ENCODE measurements at places on chromosomes 7 and 10.

DNA sequence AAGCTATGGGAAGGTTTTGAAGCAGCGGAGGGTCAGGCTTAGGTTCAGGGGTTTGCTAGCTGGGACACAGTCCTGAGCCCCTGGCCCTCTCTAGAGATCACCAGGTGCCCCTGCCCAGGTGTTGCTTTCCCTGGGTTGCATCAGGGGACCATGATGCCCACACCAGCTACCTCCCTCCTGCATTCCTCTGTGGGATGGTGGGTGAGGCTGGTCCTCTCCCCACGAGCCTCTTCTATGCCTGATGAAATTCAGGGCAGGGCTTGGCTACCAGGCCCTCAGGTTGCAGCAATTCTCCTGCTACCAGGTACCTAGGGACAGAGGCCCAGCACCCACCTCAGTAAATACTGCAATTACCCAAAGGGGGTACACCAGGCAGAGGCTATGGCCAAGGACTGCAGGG lies 10.8 kb upstream of the SLC29A3 start:
- no peak for DNase-seq

GRCh38 chr10:122632576-122632975 lies 67.1 kb downstream of the C10orf120 start:
- no peak for DNase-seq

- no peak for DNase-seq
These were observed 25.6 kb downstream of the ANKMY2 start for GRCh38 chr7:16619979-16620408.

GRCh38 chr7:102072636-102073209 lies 213.9 kb upstream of the SH2B2 start:
- DNase-seq: no peak

DNA sequence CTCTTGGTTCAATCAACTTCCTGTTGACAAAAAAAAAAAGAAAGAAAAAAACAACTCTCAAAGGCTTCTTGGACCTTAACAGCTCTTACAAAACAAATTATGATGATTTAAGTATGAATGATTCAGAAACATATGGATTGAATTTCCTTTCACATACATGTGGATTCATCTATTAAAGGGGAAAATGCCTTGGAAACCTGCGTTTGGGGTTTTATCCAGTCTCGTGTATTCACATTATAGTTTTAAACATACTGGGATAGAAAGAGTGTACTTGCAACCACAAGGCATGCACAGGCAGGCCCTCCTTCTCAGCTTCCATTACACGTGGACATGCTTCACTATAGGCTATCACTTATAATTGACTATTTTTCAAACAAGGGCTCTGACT lies 286.7 kb downstream of the INHBA start:
- no peak for DNase-seq

GRCh38 chr10:83960125-83960524 lies 179.2 kb upstream of the GHITM start:
- DNase-seq: no peak

- peak; percentile 19 for DNase-seq
These were observed 566 bp downstream of the ASNS start for GRCh38 chr7:97871659-97872024.

DNA sequence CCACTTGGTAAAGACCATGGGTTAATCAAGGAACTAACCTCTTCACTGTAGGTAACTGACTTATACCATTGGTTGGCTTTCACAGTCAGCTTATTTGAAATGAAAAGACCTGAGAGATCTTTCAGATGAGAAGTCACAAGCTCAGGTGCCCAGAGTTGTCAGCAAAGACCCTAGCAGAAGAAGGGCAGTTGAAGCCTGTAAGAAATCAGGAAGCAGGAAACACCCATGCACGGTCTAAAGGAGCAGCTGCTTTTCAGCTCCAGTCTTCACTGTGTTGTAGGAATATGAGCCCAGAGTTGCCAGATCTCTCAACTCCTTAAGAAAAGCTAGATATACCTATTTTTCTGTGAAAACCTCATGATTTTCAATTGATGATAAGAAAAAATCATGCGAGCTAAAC lies 130.0 kb downstream of the ARID5B start:
- DNase-seq: no peak

GRCh38 chr7:81845744-81846241 lies 75.9 kb upstream of the HGF start:
- DNase-seq: no peak

- no peak for DNase-seq
These were observed 12.7 kb upstream of the TTYH3 start for GRCh38 chr7:2619116-2619515.

- DNase-seq: no peak
These were observed 2.1 kb upstream of the C10orf71 start for GRCh38 chr10:49296836-49297235.

DNA sequence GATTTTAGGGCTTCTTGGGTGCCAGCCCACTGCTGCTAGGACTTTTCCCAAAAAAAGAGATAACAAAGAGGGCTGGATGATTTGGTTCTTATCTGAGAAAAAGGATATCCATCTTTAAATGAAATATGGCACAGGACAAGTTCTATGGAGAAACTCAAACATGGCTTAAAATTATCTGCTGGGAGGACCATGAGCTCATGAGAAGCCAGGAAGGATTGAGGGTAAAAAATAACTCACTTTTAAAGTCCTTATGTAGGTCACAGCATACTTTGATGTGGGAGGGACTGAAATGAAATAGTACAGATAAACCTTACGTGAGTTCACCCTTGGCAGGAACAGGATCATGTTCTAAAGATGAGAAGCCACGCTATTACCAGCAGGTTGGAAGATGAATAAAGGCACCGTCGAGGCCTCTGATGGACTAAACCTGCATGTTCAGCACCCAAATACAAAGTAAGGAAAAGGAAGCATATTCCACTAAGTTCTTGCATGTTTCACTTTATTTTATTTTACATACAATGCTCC lies 369.2 kb upstream of the KLF6 start:
- DNase-seq: no peak

DNA sequence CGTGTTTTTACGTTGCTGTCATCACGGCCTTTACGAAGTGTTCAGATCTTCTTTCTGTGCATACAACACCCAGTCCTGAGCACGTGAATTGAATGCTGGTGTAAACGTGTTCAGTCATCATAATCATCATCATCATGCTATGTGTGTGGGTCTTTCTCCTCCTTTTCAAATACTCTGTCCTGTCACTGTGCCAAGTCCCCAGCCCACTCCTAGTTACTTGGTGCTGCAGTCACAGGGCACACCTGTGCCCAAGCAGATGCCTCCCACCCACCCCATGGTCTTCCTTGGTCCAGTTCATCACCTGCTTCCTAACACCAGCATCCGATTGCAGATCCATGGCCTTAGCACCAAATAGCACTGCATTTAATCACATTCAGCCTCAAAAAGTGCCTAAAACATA lies 78.6 kb upstream of the MGMT start:
- no peak for DNase-seq

DNA sequence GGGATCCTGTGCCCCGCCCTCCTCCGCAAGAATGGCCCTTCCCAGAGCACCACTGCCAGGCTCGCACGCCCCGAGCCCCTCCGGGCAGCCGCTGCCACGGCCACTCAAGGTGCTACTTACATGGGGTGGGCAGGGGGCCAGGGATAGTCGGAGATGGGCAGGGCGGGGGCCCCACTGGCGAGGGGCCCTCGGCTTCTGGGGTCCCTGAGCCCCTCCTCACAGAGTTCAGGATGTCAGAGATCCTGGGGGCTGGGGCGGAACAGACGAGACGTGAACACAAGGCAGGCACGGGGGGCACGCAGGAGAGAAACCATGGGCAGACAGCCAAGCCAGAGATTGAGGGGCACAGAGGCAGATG lies 25.6 kb downstream of the YKT6 start:
- no peak for DNase-seq

GRCh38 chr10:43945094-43945730 lies 296.5 kb upstream of the ZNF32 start:
- DNase-seq: no peak

GRCh38 chr10:10818082-10818481 lies 199.6 kb upstream of the CELF2 start:
- DNase-seq: no peak

GRCh38 chr7:87575521-87575920 lies 25.2 kb downstream of the ABCB1 start:
- no peak for DNase-seq

DNA sequence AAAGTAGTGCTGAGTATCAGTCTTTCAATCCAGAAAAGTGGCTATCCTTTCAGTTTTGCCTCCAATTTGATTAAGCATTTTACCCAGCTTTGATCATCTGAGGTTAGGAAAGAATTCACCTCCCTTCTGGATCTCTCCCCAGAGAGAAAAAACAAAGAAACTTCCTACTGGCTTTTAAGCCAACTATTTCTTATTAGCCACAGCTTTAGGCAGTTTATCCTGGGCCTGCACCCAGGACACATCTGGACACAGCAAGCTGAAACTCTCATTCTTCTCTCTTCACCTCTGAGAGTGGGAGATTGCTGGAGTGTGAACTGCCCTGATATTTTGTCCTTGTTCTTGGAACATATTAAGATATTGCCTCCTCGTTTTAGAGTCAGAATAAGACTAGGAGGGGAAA lies 43.5 kb upstream of the LSM8 start:
- DNase-seq: no peak

- no peak for DNase-seq
These were observed 64.1 kb upstream of the PDZD8 start for GRCh38 chr10:117439243-117439912.

DNA sequence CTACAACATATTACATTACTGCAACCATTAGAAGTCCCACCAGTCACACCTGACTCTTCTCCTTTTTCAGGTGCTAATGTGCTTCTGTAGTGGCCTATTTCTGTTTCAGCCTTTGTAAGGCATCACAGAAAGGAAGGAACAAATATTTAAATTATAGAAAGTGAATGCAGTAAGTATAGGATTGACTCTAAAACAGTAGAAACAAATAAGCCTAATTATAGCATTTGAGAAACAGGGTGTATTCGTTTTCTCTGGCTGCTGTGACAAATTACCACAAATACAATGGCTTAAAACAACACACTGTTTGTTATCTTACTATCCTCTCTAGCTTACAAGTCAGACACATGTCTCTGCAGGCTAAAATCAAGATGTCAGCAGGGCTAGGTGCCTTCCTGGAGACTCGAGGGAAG lies 69.4 kb downstream of the CCSER2 start:
- no peak for DNase-seq

- no peak for DNase-seq
These were observed 311.6 kb downstream of the PCLO start for GRCh38 chr7:82851121-82851520.

DNA sequence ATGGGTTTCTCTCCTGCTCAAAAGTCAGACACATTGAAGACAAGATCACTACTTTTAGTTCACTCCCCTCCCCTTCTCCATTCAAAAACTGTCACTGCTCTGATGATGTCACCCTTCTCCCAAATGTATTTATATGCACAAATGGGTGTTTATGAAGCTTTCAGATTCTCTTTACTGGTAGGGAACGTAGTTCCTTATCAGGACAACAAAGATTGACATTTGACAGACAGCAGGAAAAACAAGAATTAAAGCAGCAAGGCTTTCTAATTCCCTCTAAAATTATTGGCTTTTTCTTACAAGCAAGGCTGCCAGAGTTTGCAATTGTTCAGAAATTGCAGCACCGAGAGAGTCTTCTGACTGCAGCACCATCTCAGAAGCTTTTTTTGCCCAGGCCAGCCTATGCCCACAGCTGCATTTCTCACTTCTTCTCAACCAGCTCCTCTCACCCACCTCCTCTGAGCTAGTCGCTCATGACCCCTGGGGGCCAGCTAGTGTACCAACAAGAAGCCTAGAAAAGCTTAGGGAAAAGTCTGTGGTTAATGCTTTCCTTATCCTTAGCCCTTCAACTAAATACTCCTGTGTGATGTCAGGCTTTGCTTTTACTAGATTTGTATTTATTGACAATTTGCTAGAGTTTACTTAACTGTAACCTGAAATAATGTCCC lies 265.1 kb downstream of the HTR7 start:
- no peak for DNase-seq

DNA sequence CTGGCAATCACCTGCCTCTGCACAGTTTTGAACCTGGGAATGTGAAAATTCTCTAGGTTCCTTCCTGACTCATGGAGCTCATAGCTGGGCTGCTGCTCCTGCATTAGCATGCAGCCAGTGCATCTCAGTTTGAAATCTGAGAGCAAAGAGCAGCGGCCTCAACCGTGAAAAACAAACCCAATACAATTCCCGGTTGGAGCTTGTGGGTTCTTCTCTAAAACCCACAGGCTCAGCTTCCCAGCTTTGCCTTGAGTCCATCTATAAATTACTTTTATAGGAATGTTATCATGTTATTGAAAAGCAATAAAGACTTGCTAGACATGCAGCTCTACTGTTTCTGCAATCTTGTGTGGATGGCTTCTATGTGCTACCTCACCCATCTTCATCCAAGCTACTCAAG lies 191.7 kb downstream of the CXCL12 start:
- no peak for DNase-seq

DNA sequence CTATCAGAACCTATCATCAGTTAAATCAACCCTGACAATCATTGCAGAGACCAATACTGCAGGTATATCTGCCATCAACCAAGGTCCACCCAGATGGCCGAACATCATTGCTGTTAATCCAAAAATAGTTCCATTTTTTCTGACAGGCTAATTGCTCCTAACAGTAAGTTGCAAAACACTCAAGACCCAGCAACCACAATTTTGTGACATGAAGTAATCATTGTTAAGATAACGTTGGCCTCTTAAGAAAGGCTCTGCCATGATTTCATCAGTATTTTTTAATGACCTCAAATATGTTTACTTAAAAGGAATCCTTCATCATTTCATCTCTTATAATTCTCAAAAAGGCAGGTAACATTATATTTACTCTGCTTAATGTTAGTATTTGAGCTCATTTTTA lies 553.4 kb upstream of the POM121L12 start:
- no peak for DNase-seq

DNA sequence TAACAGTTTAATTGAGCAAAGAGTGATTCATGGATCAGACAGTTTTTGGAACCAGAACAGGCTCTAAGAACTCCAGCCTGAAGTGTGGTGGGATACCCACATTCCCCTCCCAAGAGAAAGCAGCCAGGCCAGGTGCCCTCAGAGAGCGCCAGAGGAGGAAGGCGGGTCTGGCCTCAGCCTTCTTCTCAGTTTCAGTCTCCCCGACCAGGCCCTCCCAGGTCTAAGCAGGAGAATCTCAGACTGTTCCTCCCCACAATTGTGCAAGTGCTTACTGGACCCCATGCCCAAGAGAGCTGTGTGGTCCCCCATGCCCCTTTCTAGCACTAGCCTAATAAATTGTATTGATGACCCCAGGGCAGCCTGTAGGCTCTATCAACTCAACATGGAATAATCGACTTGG lies 25.6 kb downstream of the PPIF start:
- no peak for DNase-seq

DNA sequence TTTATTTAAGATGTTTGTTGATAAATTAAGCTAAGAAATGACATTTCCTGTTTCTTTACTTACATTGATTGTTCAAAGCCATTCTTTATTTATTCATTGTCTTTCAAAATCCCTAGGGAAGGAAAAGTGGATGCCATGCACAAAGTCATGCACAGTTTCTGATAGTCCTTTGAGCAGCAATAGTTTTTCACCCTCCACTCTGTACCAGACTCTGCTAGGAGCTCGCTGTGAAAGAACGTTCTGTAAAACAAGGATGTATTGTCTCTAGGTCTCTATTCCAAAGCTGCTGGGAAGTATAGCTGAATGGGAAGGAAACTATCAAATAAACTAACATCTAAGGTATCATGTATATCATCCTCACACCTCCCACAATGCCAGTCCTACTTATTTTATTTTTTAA lies 7.8 kb upstream of the NOC3L start:
- no peak for DNase-seq

Measured in stimulated activated CD4-positive, alpha-beta T cell treated with anti-CD3 and anti-CD28 coated beads, Interleukin-15, amount 100 ng/mL, for 1 hour (primary cell).